ENCODE measurements at places on chromosomes 1 and 21. TPM values are rescaled to one million over a fixed set of nuclear protein-coding genes. Genes with fewer than 3 reads are reported as not detected.

ALX3 gene
- not detected for total RNA-seq

SLC37A1 gene
- total RNA-seq = 102 TPM

MORC3 gene
- 6.8 TPM for total RNA-seq

DNAH14 gene
- total RNA-seq = 2.2 TPM

DISC1 gene
- 0.34 TPM for total RNA-seq

PRAMEF2 gene
- not detected for total RNA-seq

HES3 gene
- total RNA-seq = not detected

PCSK9 gene
- 6.1 TPM for total RNA-seq

DNA sequence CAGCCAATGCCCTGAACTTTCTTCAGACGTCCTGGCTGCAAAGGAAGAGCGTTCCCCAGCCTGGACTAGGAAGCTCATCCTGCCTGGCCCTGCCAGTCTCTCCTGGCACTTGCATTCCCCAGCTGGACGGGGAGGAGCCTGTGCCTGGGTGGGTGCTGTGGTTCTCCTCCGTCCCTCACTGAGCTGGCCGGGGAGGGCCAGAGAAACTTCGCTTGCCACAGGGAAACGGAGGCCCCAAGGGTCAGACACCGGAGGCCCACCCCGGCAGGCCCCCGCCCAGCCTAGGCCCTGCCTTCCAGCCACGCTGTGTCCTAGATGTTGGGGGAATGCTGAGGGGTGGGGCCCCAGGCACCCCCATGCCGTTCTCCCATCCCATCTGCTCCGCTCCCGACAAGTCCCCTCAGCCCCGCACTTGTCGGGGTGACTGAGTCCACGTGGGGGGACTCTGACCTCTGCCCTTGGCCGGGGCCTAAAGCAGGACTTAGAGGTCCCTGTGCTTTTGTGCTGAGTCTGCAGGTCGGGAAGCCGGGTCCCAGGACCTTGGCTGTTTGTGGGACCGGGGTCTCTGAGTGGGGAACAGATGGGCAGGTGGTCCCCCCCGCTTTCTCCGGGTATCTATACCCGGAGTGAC lies 4.8 kb downstream of the FTCD start:
- no peak for DNase-seq

- no peak for DNase-seq
These were observed 113.5 kb downstream of the KCNT2 start for GRCh38 chr1:196494766-196495165.

GRCh38 chr1:222892137-222892769 lies 77.4 kb downstream of the DISP1 start:
- DNase-seq = no peak

DNA sequence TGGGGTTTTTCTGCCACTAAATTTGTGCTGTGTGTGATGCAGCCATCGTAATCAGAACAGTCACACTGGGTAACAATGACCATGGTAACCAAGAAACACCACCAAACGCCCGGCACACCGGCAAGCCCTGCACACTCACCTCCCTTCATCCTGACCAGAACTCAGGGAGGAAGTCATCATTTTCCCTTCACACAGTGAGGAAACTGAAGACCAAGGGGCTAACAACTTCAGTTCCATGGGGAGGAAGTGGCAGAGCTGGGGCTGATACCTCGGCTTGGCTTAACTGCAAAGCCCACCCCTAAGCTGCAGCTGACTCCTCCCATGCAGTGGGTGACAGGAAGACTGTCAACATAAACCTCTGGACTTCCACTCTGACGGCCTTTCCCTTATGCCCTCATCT lies 69.3 kb upstream of the BCAR3 start:
- DNase-seq = no peak

DNA sequence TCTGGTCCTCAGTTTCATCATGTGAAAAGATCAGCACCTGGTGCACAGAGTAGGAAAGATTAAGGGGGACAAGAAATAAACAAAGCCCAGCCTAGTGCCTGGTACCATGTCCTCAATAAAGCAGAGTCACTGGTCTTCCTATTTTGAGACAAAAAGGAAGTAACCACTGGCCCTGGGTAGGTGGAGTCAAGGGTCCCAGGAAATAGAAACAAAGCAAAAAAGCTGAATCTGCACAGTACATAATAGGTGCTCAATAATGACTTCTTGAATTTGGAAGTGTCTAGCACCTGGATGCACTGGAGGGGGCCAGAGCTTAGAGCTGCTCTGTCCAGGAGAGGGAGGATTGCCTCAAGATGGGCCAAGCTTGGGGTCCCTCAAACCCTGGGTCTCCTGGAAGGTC lies 1.9 kb upstream of the EPHB2 start:
- no peak for DNase-seq

DNA sequence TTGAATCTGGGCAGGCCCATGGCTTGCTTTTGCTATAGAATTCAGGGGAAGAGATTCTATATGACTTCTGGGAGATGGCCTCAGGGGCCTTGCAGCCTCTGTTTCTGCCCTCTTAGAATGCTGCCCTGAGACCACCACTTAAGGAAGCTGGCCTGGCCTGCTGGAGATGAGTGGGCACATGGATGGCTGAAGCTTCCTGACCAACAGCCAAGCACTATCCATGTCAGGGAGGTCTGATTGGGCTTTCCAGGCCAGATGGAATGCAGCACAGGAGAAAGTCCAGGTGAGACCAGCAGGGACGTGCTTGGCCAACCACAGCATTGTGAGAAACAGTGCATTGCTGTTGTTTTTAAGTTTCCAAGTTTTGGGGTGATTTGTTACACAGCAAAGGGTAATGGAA lies 308.1 kb downstream of the PTPRU start:
- DNase-seq = no peak

- no peak for DNase-seq
These were observed 1892.4 kb downstream of the NCAM2 start for GRCh38 chr21:22890656-22891055.

DNA sequence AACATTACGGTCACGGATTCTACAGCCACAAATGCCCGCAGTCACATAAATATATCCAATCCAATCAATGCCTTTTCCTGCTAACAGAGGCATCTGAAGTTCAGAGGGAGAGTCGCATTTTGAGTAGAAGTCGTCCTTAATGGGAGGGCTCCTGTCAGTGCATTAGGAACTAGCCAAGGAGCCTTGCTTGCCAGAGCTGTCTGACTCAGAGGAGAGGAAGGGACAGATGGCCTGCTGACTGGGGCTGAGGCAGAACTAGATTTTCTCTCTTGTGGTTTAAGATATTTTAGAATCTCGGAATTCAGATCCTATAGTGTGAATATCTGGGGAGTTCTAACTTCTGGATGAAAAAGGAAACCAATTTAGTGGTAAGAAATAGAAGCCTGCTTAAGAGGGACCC lies 10.6 kb downstream of the XKR8 start:
- no peak for DNase-seq

- no peak for DNase-seq
These were observed 1.4 kb upstream of the KCNJ6 start for GRCh38 chr21:37917612-37918011.

GRCh38 chr1:186750257-186750656 lies 70.0 kb upstream of the PTGS2 start:
- DNase-seq = no peak

DNA sequence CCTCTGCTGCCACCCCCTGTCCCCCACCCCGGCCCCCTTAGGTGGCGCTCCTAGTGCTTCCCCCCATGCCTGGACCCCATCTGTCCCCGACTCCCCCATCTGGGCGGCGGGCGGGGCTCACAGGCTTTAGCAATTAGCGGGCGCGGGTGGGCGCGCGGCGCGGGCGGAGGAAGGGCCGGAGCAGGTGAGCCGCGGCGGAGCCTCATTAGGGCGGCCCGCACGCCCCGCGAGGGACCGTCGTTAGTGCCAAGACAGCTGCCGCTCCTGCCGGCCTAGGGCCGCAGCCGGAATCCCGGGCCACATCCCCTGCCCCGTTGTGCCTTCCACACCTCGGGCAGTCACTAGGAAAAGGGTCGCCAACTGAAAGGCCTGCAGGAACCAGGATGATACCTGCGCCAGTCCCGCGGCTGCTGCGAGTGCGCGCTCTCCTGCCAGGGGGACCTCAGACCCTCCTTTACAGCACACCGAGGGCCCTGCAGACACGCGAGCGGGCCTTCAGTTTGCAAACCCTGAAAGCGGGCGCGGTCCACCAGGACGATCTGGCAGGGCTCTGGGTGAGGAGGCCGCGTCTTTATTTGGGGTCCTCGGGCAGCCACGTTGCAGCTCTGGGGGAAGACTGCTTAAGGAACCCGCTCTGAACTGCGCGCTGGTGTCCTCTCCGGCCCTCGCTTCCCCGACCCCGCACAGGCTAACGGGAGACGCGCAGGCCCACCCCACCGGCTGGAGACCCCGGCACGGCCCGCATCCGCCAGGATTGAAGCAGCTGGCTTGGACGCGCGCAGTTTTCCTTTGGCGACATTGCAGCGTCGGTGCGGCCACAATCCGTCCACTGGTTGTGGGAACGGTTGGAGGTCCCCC lies 7.6 kb downstream of the OLIG2 start:
- no peak for DNase-seq

- DNase-seq = no peak
These were observed 15.3 kb downstream of the SMIM12 start for GRCh38 chr1:34844252-34844634.

GRCh38 chr1:215599418-215600074 lies 32.4 kb downstream of the KCTD3 start:
- DNase-seq = no peak

- DNase-seq = no peak
These were observed 106.5 kb downstream of the PHTF1 start for GRCh38 chr1:113652771-113653170.

Data from HT-29 (cell line).